Activated CD8-positive, alpha-beta memory T cell treated with anti-CD3 and anti-CD28 coated beads, Interleukin-2, amount 50 U/mL, for 48 hours (primary cell): ENCODE measurements at places on chromosomes 12 and 14.

DNA sequence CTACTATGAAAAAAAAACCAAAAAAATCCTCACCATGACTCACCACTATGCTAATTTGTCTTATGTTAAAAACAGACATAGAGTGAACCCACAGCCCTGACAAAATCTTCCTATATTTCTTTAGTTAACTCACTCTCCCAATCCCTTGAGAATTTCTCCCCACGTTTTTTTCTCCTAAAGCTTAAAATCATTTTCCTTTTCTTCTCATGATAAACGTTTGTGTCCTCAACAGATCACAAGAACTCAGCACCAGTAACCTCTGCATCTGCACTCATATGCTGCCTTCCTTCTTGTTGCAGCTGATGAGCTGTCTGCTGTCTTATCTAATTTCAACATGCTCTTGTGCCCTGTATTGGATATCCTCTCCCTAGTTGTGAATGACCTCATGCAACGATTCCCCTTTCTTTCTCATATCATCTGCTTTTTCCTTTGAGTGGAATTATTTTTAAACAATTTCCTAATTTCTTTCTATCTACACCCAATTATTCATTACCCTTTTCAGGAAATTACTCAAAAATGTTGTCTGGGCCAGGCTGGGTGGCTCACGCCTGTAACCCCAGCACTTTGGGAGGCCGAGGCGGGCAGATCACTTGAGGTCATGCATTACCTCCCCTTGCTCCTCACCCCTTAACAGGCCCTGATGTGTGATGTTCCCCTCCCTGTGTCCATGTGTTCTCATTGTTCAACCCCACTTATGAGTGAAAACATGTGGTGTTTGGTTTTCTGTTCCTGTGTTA, 427.5 kb upstream of the MGAT4C start:
- no peak for DNase-seq

- DNase-seq = no peak
Measured at GRCh38 chr12:123891516-123892179, 81.0 kb downstream of the CCDC92 start.

- DNase-seq = no peak
Measured at GRCh38 chr14:56196274-56196673, 78.1 kb downstream of the PELI2 start.

- DNase-seq = no peak
Measured at GRCh38 chr14:102461490-102462338, 47.9 kb downstream of the ANKRD9 start.

GRCh38 chr12:6192604-6193380, 7.4 kb upstream of the CD9 start:
- DNase-seq = no peak

- no peak for DNase-seq
Measured at GRCh38 chr14:68774771-68775613, 17.9 kb downstream of the ZFP36L1 start.

DNA sequence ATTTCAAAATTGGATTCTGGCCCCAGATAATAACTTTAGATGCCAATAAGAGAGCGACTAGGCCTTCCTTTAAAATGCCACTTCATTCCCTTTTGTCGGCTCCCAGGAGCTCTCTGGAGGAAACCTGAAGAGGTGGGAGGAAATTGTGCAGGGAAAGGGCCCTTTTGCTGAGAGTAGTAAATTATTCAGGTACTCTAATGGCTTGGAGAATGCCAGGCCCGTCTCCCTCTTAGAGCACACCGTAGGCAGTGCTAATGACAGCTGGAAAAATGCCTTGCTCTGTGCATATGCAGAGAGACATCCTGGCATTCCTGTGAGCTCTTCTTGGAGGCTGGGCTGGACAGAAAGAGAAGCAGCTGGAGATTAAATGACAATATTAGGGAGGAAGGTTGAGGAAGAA, 115.0 kb upstream of the RPH3A start:
- DNase-seq = no peak

- no peak for DNase-seq
Measured at GRCh38 chr12:89544022-89544421, 18.2 kb upstream of the POC1B start.

- DNase-seq = no peak
Measured at GRCh38 chr12:128643155-128643554, 180.6 kb downstream of the SLC15A4 start.

- no peak for DNase-seq
Measured at GRCh38 chr12:5898874-5899273, 46.2 kb downstream of the ANO2 start.

- DNase-seq = no peak
Measured at GRCh38 chr12:79347866-79348265, 342.9 kb downstream of the PAWR start.
